ENCODE measurements at places on chromosomes 2 and 18.

- no peak for DNase-seq
Observed at GRCh38 chr2:156343940-156344301, 11.4 kb upstream of the NR4A2 start.

DNA sequence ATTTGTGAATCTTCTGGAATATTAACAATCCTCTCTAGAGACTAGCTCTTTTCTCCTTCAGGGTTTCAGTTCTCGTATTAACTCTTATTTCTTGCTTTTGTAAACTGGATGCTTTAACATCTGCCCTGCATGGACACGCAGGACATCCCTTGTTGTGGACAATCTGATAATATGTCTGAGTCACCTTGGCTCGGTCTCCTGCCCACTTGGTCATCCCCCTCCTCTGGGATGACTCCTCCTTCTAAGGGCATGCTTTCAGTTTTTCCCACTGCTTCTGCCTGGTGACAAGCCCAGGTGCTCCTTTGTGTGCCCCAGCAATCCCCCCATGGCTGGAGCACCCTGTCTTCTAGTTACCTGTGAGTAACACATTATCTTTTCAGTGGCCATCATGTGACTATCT, 460.5 kb downstream of the DSC3 start:
- DNase-seq: no peak

DNA sequence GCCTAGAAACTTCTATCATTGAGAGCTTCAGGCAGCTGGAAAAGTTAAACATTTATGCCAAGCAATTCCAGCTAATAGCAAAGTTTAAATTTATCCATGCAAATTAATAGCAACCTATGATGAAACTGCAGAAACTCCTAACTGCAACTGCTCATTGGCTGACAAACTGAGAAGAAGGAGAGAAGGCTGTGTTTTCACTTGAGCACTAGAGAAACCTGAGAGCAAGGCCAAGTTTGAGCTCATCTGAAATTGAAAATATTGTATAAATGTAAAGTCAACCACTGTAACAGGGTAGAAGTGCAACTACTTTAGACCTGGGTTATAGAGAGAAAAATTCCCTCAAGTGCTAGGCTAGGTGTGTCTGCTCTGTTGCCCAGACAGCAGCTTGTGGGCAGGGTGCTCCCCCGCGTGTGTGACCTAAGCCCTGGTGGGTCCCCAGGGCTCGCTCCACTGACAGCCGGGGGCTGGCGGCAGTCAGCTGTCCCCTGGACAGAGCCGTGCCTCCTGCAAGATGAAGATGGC, 50.2 kb downstream of the CABYR start:
- DNase-seq: no peak

DNA sequence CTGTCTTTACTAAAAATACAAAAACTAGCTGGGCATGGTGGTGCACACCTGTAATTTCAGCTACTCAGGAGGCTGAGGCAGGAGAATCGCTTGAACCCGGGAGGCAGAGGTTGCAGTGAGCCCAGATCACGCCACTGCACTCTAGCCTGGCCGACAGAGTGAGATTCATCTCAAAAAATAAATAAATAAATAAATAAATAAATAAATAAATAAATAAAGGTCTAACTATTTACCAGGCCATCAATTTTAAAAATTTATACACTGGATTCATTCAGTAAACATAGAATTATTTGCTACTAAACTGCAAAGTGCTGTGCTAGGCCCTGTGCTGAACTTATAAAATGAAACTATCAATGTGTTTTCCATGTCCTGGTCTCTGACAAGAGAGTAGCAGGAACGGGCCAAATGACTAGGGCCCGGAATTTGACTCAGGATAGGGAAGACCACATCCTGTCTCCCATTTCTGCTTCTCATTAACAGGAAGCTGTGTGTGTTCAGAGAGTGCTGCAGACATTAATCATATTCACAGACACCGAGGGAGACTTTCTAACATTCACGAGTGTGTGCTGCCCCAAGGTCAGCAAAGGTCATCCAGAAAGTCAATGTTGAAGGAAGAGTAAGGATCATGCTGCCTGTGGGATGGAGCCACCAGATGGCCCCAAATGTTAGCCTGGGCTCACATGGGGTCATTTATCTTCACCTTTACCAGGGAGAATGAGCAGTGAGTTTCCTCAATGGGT, 95.8 kb downstream of the SPP2 start:
- DNase-seq: no peak

DNA sequence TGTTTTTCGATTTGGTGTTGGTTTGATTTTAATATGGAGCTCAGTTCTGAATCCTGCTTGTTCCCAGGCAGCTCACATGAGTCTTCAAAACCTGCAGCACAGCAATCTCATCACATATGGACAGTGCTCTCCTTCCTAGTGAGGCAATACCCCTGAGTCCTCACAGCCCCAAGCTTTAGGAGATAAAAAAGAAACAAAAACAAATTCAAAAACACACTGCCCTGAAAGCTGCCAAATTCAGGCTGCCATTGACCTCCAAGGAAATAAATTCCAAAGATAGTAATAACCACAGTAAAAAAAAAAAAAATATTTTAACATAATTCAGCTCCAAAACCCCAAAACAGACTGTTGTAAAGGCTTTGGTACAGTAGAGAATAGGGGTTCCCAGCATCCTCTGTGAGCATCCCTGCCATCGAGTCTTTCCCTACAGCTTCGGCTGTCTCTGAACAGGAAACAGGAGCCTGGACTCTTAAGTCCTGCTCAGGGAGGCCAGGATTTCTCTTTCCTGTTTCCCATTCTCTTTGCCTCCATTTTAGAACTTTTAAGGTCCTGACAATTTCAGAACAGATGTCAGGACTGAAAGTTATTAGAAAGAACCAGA, 14.7 kb upstream of the SP3 start:
- DNase-seq: no peak

DNA sequence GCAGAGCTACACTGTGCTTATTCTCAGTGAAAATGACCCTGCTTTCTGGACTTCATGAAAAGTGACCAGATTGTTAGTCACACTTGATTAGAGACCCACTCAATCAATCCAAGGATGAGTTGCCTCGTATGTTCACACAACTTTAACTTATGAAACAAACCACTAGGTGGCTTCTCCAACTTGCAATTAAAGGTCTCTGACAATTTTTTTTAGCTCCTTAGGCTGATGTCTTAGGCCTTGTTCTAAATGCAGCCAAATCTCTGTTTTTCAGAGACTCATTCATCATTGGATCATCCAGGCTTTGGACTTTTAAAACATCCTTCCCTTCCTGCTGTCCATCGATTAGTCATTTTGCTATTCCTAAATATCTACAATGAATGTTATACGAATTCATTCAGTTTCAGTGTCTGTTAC, 63.4 kb downstream of the MREG start:
- DNase-seq: no peak

DNA sequence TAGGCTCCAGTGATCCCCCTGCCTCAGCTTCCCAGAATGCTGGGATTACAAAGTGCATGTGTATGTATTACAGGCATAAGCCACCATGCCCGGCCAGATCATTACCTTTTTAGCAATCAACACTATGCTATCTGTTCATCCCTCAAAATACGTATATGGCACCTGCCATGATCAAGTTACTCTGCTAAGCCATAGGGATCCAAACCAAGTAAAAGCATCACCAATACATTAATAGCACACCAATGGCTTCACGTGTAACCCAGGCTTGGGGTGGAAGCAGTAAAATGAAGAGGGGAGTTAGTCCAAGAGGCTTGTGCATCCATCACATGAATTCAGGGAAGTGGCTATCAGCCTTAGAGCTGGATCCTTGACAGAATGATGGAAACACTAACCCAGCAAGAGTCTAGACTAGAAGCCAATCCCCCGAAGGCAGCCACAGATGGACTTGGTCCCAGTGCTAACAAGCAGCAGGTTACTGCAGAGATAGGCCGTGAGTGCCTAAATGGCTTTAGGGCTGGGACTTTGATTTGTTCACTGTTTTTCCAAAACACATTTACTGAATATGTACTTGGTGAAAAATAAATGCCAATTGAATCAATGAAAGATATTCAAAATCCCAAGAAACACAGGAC, 11.3 kb downstream of the HDLBP start:
- no peak for DNase-seq

DNA sequence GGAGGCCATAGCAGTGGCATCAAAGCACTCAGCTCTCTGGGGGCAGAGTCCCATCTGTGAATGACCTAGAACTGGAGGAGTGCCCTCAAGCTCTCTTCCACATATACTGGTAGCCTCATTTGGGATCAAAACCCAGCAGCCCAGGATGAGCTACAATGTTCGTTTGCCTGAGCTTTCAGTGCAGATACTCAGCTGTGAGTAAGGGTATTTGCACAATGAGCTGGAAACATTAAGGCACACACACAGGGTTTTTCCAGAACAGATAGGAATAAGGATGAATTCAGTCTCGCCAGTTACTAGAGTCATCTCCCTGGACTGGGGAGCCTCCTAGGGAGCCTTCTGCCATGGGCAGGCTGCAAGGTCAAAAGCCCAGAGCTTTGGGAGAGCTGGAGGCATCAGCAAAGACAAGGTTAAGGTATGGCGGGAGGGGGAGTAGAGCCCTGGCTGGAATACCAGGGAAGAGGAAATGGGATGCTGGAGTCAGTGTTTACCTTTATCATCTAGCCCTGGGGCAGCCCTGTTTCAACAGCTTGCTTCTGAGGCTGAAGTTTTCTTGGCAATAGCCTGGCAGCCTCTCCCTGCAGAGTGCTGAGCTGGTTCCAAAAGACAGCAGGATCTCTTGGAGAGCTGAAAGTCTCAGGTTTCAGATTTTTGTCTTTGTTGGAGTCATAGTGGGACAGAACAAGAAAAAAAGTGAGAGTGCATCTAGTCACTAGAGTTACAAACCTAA, 187.7 kb downstream of the LOXHD1 start:
- no peak for DNase-seq

GRCh38 chr18:79794846-79795245, 2.9 kb upstream of the KCNG2 start:
- DNase-seq: no peak
